ENCODE measurements at places on chromosomes 2 and 18. TPM values are rescaled to one million over a fixed set of nuclear protein-coding genes. Genes with fewer than 3 reads are reported as not detected.

DNA sequence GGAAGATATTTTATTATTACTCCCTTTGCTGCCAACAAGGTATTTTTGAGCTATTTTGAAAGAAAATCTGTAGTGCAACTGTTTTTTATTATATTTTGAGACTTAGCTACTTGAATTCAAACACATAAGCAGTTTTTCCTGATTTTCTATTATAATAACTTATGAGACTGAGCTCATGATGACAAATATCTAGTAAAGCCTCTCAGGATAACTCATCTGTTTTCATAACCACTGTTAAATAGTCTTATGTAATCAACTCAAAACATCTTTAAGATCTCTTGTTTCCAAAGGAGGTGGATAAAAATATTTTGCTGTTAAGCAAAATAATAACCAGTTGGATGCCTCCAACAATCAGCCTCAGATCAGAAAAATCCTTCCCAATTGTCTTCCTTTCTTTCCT lies 21.9 kb upstream of the PPP1CB start:
- no peaks in the 10 kb centered on the region for H3K27me3 ChIP-seq
- DNase-seq: no peak
- H3K27ac ChIP-seq: no peak overlapping the region
- H3K4me1 ChIP-seq: no peaks in the 10 kb centered on the region
- H3K4me3 ChIP-seq: no peak overlapping the region

DNA sequence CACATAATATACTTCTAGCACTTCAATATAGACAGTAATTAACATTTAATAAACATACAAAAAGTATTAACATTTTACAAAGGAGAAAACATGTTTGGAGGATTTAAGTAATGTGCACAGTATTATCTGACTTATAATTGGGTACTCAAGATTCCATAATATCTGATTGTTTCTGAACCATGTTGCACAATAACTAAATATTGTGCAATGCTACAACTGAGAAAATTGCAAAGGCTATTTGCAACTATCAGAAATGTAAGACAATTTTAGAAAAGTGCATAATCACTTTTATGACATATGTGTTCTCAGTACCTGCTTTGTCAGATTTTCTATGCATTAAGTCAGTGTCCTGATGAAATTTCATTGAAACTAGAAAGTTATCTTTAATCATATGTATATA lies 934.6 kb downstream of the SOCS6 start:
- H3K36me3 ChIP-seq: no peaks in the 10 kb centered on the region
- no peaks in the 10 kb centered on the region for H3K27me3 ChIP-seq
- H3K4me1 ChIP-seq: no peaks in the 10 kb centered on the region
- no peak for DNase-seq
- H3K27ac ChIP-seq: no peak overlapping the region
- H3K4me3 ChIP-seq: no peak overlapping the region

- H3K27me3 ChIP-seq: no peaks in the 10 kb centered on the region
- peak; percentile 40 for DNase-seq
- H3K4me1 ChIP-seq: peaks cover 9% of the 10 kb centered on the region
- no peak overlapping the region for H3K4me3 ChIP-seq
- no peaks in the 10 kb centered on the region for H3K36me3 ChIP-seq
Observed at GRCh38 chr2:54945391-54946219, 104.6 kb downstream of the RTN4 start.

DNA sequence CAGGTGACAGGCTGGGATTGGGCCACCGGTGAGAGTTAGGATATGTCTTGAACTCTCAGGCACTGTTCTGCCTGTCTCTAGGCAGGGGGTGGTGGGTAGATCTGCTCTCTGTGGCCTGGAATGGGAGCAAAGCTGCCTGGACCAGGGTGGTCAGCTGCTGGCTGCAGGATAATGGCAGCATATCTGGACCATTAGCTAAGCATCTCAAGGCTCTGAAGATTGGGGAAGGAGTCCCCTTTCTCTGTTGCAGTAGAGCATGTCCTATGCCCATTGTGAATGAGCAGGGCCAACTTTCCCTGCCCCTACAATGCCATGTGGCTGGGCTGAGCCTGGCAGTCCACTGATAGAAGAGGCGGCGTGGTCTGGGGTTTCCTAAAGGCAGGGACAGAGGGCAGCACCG lies 34.6 kb downstream of the LOXHD1 start:
- H3K4me1 ChIP-seq: peaks cover 7% of the 10 kb centered on the region
- H3K27me3 ChIP-seq: no peaks in the 10 kb centered on the region

GRCh38 chr2:177172034-177172880 lies 40.3 kb upstream of the HNRNPA3 start:
- no peak overlapping the region for H3K4me3 ChIP-seq
- no peak overlapping the region for H3K27ac ChIP-seq
- H3K36me3 ChIP-seq: no peaks in the 10 kb centered on the region
- H3K27me3 ChIP-seq: no peaks in the 10 kb centered on the region
- no peak for DNase-seq
- H3K4me1 ChIP-seq: peaks cover 28% of the 10 kb centered on the region

- no peak overlapping the region for H3K4me3 ChIP-seq
- no peak for DNase-seq
- H3K27me3 ChIP-seq: no peaks in the 10 kb centered on the region
- H3K27ac ChIP-seq: no peak overlapping the region
- H3K4me1 ChIP-seq: no peaks in the 10 kb centered on the region
- no peaks in the 10 kb centered on the region for H3K36me3 ChIP-seq
Observed at GRCh38 chr18:37673671-37674070, 108.1 kb upstream of the CELF4 start.

DNA sequence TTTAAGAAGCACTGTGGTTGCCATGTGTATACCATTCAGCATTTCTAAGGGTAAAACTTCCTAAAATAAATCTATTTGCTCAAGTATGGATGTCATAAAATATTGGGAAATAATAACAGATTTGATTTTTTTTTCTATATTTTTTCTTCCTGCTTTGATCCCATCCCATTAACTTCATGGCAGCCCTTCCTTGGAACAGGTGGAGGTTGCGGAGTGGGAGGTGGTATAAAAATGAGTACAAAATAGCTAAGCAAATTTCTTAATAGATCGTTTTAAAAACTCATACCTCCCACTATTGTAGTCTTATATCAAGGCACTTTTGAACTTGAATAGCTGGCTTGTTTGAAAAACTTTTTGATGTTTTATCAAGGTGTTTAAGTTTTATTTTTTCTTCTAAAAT lies 152.1 kb upstream of the KYNU start:
- no peaks in the 10 kb centered on the region for H3K27me3 ChIP-seq
- no peak overlapping the region for H3K27ac ChIP-seq
- H3K4me1 ChIP-seq: no peaks in the 10 kb centered on the region
- DNase-seq: no peak

DNA sequence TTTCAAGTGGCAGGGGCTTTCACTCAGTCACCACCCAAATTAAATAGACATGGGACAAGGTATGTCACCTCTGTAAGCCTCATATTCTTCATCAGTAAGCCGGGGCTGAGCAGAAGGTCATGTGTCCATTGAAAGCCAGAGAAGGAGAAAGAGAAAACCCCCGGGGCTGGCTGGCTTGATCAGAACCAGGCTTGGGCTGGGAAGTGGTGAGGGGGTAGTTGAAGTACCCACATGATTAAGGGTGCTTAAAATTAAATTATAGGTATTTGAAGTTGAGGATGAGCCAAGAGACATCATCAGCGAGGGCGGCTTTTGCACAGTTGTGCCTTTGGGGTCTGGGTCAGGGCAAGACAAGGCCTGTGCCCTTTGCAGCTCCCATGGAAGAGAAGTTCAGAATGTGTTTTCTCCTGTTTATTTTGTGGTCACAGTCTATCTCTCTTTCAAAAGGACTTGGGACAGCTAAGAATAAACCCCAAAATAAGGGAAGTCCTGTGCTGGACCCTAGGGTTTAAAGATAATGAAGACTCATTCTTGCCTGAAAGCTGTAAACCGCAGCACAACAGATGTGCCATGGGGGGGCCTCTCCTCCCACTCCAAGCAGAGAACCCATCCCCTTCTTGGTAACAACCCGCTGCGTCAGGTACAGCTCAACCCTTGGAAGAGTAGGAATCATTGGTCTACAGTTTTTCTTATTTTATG lies 10.7 kb downstream of the DBI start:
- peaks cover 15% of the 10 kb centered on the region for H3K36me3 ChIP-seq
- H3K4me3 ChIP-seq: no peak overlapping the region
- H3K27ac ChIP-seq: no peak overlapping the region
- DNase-seq: no peak
- H3K27me3 ChIP-seq: no peaks in the 10 kb centered on the region

GRCh38 chr2:239857591-239857990 lies 167.6 kb downstream of the NDUFA10 start:
- no peak for DNase-seq
- H3K27me3 ChIP-seq: no peaks in the 10 kb centered on the region
- H3K4me3 ChIP-seq: no peak overlapping the region
- H3K27ac ChIP-seq: no peak overlapping the region
- no peaks in the 10 kb centered on the region for H3K36me3 ChIP-seq

DNA sequence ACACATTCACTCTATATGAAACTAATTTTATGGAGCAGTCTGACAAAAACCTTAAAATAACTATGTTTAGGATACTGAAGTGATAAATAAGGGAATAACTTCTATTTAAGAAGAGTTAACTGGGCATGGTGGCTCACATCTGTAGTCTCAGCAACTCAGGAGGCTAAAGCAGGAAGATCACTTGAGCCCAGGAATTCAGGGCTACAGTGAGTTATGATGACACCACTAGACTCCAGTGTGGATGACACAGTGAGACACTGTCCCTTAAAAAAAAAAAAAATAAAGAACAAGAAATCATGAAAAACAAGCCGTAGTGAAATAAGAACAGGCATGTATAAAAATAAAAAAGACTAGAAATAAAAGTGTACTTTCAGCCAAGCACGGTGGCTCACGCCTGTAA lies 82.0 kb downstream of the THADA start:
- H3K36me3 ChIP-seq: peaks cover 4% of the 10 kb centered on the region
- peaks cover 18% of the 10 kb centered on the region for H3K4me1 ChIP-seq
- H3K27ac ChIP-seq: no peak overlapping the region
- no peaks in the 10 kb centered on the region for H3K27me3 ChIP-seq
- H3K4me3 ChIP-seq: no peak overlapping the region
- no peak for DNase-seq

DNA sequence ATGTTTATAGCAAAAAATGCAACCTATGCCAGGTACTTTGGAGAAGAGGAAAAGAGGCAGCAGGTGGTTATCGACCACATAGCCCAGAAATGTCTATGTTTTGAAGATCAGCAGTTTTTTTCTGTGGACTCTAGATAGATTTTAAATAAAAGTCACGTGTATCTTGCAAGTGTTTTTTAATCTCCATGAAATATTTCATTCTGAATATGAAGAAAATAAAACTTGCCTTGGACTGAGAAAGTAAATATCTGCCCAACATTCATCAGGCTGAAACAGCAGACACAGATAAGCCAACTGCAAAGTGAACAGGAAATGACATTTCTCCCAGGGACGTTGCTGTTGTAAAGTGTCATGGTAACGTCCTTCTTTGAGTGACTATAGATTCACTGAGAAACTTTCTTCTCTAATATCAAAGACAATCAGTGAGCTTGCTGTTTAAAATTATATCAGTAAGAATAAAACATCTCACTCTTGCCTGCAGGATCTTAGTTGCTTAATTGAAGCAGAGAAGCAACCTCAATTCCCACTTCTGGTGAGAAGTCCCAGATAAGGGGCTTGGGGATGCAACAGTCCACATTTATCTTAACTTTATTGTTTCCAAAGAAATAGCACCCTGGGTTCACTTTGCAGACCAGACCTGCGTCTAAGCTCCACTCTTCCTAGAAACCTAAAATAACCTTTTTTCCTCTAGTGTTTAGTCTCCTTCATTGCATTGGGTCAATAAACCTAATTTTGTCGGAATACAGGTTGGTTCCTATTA lies 6.3 kb downstream of the MYOM1 start:
- no peaks in the 10 kb centered on the region for H3K27me3 ChIP-seq
- H3K27ac ChIP-seq: no peak overlapping the region
- H3K36me3 ChIP-seq: no peaks in the 10 kb centered on the region
- H3K4me3 ChIP-seq: no peak overlapping the region

DNA sequence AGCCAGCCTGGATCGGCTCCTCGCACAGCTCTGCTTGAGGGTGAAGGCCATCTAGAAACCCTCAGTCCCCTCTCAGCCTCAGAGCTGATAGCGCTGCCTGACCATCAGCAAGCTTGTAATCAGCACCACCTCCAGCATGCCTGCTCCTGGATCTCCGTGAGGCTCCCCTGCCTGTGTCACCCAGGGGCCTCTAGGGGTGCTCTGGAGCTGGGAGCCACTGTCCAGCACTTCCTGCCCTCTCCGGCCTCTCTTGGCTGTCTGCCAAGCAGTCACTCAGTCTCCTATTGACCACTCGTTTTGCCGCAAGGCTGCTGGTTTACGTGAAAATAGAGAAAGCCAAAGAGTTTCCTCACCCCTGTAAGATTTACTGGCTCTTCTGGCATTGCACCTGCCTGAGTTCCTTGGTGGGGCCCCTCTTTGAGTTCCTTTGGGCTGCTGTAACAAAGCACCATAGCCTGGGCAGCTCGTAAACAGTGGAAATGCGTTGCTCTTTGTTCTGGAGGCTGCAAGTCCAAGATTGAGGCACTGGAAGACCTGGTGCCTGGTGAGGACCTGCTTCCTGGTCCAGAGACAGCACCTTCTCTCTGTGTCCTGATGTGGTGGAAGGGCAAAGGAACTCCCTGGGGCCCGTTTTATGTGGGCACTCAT lies 17.9 kb downstream of the CAPN10 start:
- peak; percentile 90 for DNase-seq
- no peak overlapping the region for H3K4me3 ChIP-seq
- no peaks in the 10 kb centered on the region for H3K36me3 ChIP-seq
- H3K27me3 ChIP-seq: no peaks in the 10 kb centered on the region
- peak overlapping the region; percentile 78 for H3K27ac ChIP-seq

- H3K36me3 ChIP-seq: no peaks in the 10 kb centered on the region
- DNase-seq: no peak
- H3K27ac ChIP-seq: no peak overlapping the region
- H3K27me3 ChIP-seq: no peaks in the 10 kb centered on the region
- H3K4me1 ChIP-seq: peaks cover 46% of the 10 kb centered on the region
Observed at GRCh38 chr2:23505218-23505983, 120.4 kb downstream of the KLHL29 start.

GRCh38 chr2:239692362-239692851 lies 291.6 kb upstream of the HDAC4 start:
- DNase-seq: no peak
- H3K36me3 ChIP-seq: no peaks in the 10 kb centered on the region
- no peaks in the 10 kb centered on the region for H3K4me1 ChIP-seq
- no peak overlapping the region for H3K27ac ChIP-seq

IL37 gene
- total RNA-seq: not detected

HK2 gene
- 45.2 TPM for total RNA-seq

HOXD9 gene
- total RNA-seq: 0.18 TPM

CRYGC gene
- total RNA-seq: not detected

RUFY4 gene
- total RNA-seq: not detected

IKZF2 gene
- 19.3 TPM for total RNA-seq

Data from stomach (tissue), 19 donors.